ENCODE measurements at places on chromosomes 2 and 18.

- no peak for DNase-seq
Measured at GRCh38 chr18:59145055-59145454, 5.4 kb downstream of the SEC11C start.

- no peak for DNase-seq
Measured at GRCh38 chr18:40307627-40308026, 1647.4 kb upstream of the PIK3C3 start.

GRCh38 chr18:46652372-46652771 is 4.6 kb downstream of the LOXHD1 start:
- no peak for DNase-seq

DNA sequence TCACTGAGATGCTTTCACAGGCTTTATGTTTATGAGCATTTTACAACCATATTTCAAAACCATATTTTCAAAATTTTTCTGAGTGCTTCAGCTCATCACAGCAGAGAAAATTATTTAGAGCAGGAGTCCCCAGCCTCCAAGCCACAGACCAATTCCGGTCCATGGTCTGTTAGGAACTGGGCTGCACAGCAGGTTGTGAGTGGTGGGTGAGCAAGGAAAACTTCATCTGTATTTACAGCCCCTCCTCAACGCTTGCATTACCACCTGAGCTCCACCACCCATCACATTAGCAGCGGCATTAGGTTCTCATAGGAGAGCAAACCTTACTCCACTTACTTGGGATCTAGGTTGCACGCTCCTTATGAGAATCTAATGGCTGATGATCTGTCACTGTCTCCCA is 165.6 kb downstream of the SEPTIN10 start:
- DNase-seq: no peak

GRCh38 chr18:64974391-64975125 is 776.3 kb upstream of the CDH7 start:
- DNase-seq: no peak
